Kasumi-1 (cell line): ENCODE measurements at places on chromosomes 1 and 21.
A peak's percentile ranks its signal among the peaks of the same experiment; 100 is the strongest.

GRCh38 chr1:13824626-13825025 is 124.6 kb downstream of the PRDM2 start:
- no peak for DNase-seq

- no peak for DNase-seq
These were observed 232.6 kb downstream of the TRABD2B start for GRCh38 chr1:47764461-47765046.

DNA sequence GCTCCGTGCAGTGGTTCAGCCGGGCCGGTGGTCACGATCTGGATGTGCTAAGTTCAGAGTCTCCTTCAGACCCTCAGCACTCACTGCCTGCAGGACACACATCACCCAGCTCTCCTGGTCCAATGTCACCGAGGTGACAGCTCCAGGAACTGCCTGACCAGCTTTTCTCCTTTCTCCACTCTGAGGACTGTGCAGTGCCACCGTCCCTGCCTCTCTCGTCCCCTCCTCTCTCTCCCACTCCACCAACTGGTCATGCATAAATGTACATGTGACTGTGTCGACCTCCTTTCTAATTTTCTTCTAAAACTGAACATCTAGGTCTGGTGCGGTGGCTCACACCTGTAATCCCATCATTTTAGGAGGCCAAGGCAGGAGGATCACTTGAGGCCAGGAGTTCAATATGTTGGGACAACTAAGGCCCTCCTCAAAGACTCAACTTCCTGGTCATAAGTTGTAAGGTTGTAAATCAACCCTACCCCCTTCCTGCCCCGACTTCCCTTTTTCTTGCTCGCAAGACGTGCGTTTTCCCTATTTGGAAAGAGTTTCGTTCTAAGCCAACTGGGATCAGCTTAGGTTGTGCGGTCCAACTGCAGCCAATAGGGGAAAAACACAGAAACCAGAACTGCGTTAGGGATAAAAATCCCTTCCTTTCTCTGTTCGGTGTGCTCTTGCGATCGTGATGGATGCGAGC is 53.1 kb downstream of the MEGF6 start:
- peak; percentile 80 for DNase-seq

- DNase-seq: no peak
These were observed 128.3 kb downstream of the CASZ1 start for GRCh38 chr1:10667861-10668761.

GRCh38 chr21:36188937-36189336 is 32.3 kb downstream of the DOP1B start:
- DNase-seq: no peak

GRCh38 chr1:7644961-7645750 is 125.9 kb upstream of the VAMP3 start:
- peak; percentile 56 for DNase-seq

DNA sequence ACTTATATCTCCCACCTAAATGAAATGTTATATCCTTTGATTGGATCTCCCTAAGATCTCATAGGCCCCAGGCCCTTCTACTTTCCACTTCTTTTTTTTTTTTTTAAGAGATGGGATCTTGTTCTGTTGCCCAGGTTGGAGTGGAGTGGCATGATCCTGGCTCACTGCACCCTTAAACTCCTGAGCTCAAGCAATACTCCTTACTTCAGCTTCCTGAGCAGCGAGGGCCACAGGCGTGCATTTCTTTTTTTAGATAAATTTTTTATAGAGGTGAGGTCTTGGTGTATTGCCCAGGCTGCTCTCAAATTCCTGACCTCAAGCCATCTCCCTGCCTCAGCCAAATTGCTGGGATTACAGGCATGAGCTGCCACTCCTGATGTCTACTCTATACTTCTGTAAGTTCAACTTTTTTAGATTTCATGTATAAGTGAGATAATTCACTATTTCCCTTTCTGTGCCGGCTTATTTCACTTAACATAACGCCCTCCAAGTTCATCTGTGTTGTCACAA is 987.5 kb upstream of the NCAM2 start:
- no peak for DNase-seq

- DNase-seq: no peak
These were observed 415.0 kb downstream of the DPYD start for GRCh38 chr1:97505816-97506215.

- peak; percentile 34 for DNase-seq
These were observed 37.7 kb downstream of the SH3GLB1 start for GRCh38 chr1:86741947-86742572.
